Mesenteric fat pad (tissue), 1 donor: ENCODE measurements at places on chromosomes 4 and X. TPM values are rescaled to one million over a fixed set of nuclear protein-coding genes. Genes with fewer than 3 reads are reported as not detected.

DNA sequence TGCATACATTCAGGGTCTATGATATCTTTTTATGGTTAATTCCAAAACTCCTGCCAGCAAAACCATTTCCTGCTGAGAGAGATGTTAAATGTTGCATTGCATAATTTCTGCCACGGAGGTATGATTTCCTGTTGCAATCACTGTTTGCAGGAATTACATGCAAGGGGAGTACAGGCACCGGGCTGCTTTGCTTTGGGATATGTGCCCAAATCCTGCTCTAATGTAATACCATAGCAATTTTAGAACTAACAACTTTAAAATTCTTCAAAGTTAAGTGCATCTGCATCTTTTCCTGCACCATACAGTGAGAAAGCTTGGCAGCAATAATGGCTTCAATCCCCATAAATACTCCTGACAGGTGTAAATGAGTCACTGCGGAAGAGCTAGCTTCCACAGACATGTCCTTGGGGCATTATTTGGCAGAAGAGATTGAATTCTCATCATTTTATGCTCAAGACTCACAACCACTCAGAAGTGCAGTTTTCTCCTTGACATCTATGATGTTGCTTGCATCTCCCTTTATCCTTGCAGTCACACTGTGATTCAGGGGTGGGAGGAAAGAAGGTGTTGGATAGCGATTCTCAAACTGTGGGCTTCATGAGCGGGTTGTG, 29.6 kb downstream of the TRIM2 start:
- DNase-seq, result no peak

- DNase-seq, result no peak
Measured at GRCh38 chr4:148961526-148961925, 519.3 kb upstream of the NR3C2 start.

- DNase-seq, result no peak
Measured at GRCh38 chr4:6855692-6856297, 53.8 kb upstream of the TBC1D14 start.

DNA sequence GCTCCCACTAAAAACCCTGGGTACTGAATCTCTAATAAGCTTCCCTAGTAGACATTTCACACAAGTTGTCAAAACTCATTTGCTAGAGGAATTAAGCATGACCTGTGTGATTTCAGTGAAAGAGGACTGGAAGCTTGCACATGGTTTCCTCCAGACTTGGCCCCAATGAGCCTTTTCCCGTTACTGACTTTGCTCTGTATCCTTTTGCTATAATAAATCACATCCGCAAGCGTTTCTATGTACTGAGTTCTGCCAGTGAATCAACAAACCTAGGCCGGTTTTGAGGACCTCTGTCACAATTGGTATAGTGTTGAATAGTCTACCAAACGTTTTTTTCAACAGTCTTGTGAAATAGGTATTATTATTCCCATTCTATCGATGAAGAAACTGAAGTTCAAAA, 8.2 kb downstream of the ATP11C start:
- DNase-seq, result no peak

DNA sequence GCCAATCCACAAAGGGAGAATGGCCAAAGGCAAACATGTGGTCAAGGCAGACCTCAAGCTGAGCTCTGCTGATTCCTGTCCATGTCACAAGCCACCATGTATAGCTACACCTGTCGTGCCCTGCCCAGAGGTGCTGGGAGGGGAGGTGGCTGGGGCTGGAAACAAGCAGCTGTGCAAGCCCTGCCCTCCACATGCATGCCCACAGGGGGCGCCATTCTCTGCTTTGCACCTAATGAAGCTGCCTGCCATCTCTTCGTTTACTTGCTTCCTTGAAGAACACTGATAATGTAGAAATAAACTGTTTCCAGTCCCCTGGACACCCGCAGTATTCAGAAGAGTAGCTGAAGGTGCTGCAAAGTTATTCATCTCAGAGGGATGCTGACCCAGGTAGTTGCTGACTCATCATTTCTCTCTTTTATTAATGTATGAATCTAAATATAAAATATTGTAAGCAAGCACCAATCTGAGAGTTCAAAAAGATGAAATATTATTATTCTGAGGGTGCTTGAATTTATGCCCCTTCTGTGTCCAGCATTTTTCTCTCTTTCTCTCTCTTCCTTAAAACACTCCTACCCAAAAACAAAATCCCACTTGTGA, 278.6 kb downstream of the ADGRA3 start:
- DNase-seq, result no peak

DNA sequence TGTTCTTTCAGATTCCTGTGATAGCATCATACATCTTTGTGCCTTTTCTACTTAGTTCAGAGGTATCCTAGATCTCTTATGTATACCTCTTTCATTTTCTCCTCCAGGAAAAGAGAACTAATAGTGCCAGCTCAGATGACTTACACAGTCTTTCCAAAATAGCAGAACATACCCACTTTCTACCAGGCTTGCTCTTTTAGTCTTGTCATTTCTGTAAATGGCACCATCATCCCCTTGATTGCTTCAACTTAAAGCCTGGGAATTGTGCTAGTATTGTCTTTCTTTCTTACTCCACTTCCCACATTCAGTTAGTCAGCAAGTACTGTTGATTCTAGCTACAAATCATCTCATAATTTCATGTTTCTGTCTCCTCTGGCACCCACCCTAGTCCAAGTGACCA, 5.1 kb downstream of the APEX2 start:
- no peak for DNase-seq

- no peak for DNase-seq
Measured at GRCh38 chr4:11334887-11335286, 93.8 kb downstream of the HS3ST1 start.

DNA sequence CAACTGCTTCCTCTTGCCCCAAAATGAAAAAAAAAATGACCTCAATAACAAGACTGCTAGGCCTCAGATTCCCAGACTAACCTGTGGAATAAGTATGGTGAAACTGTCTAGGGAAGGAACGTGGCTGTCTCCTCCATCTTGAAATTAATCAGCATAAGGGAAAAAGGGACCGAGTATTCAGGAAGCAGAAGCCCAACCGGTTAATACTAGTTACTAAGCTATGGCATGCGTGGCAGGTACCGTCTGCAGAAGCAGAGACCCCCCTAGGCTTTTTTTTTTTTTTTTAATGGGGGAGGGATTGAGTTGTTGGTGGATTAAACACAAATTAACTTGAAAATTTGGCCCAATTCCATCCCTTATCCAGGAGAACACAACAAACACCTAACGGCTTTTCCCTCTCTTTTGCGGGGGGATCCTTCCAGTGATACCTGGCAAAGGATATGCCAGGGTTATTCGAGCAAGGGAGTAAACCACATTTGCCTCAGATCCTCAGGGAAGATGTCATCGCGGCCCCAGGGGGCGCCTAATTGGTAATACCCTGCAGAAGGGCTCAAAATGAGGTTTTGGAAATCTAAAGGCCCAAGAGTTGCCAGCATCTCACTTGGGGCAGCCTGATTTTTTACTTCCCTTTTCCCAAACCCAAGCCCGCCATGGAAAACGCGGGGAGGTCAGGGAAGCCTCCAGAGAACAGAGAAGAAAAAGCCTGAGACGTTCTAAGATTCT, 893 bp downstream of the RLIM start:
- no peak for DNase-seq

GRCh38 chrX:154739952-154740465, 10.9 kb downstream of the GAB3 start:
- DNase-seq, result no peak

ARHGEF6 gene
- total RNA-seq, result 84.1 TPM

FAM47B gene
- not detected for total RNA-seq

HAND2 gene
- total RNA-seq, result 6.3 TPM

ENPP6 gene
- not detected for total RNA-seq

TXK gene
- total RNA-seq, result 1.6 TPM
